ENCODE measurements at places on chromosomes 1 and 21. TPM values are rescaled to one million over a fixed set of nuclear protein-coding genes. Genes with fewer than 3 reads are reported as not detected.
A peak's percentile ranks its signal among the peaks of the same experiment; 100 is the strongest.

The KAZN gene
- 4.4 TPM for total RNA-seq

GRCh38 chr1:226983992-226984364, 43.9 kb downstream of the COQ8A start:
- peaks cover 2% of the 10 kb centered on the region for H3K4me1 ChIP-seq
- no peak overlapping the region for H3K4me3 ChIP-seq
- no peaks in the 10 kb centered on the region for H3K27me3 ChIP-seq
- no peak overlapping the region for H3K27ac ChIP-seq
- peaks cover 80% of the 10 kb centered on the region for H3K36me3 ChIP-seq
- no peak for DNase-seq

DNA sequence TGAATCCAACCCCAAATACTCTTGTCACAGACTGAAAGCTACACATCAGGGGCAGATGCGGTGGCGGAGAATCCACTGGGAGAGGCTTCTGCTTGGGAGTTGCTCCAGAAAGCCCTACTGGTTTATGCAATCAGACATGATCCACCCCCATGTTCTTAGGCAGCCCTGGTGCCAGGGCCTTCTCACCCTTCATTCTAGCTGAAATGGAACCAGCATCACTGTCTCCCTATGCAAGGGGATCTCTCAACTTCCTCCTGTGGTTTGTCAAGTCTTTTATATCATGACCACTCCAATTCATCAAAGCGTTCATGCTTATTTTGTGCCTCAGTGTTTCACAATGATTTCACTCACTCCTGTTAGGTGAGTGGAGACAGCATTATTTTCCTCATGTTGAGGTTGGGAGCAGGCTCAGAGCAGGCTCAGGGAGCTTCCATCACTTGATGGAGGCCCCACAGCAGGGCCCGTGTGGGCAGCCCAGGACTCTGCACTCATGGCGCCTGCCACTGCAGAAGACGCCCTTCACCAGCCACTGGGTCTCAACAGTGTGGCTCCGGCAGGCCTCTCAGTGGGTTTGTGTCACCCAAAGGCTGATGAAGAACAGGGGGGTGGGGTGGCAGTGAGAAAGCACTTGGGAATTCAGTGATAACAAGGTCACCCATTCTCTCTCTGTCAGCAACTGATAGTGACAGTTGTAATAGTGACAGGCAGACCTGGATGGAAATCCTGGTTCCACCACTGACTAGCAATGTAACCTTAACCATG, 67.1 kb downstream of the CD58 start:
- no peaks in the 10 kb centered on the region for H3K4me1 ChIP-seq
- H3K36me3 ChIP-seq: no peaks in the 10 kb centered on the region
- H3K27ac ChIP-seq: no peak overlapping the region
- H3K4me3 ChIP-seq: no peak overlapping the region
- H3K27me3 ChIP-seq: no peaks in the 10 kb centered on the region

The SPRR2A gene
- total RNA-seq: not detected

GRCh38 chr1:42877380-42877779, 31.0 kb downstream of the ZNF691 start:
- H3K36me3 ChIP-seq: no peaks in the 10 kb centered on the region
- H3K27me3 ChIP-seq: no peaks in the 10 kb centered on the region
- DNase-seq: no peak
- no peak overlapping the region for H3K27ac ChIP-seq

DNA sequence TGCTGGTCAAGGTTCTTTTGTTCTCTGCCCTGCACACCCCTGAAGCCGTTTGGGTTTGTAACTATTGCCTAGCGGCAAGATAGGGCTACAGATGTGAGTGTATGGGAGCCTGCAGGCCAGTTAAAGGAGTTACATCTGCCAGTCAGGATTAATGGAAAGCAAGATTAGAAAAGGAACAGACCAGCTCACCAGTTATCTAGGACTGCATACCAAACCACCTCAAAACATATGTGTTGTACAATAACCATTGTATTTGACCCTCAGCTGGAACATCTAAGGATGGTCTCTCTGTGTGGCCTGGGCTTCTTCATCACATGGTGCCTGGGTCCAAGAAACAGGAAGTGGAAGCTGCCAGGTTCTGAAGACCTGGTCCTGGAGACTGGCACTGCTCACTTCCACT, 52.5 kb upstream of the FBXO28 start:
- H3K27ac ChIP-seq: no peak overlapping the region
- H3K27me3 ChIP-seq: no peaks in the 10 kb centered on the region
- H3K36me3 ChIP-seq: no peaks in the 10 kb centered on the region
- H3K4me3 ChIP-seq: no peak overlapping the region
- no peaks in the 10 kb centered on the region for H3K4me1 ChIP-seq
- DNase-seq: no peak

- H3K27ac ChIP-seq: no peak overlapping the region
- H3K4me3 ChIP-seq: no peak overlapping the region
- no peaks in the 10 kb centered on the region for H3K36me3 ChIP-seq
- no peak for DNase-seq
Measured at GRCh38 chr1:51170342-51170741, 65.7 kb upstream of the RNF11 start.

GRCh38 chr1:236204039-236204438, 61.7 kb downstream of the GPR137B start:
- DNase-seq: no peak
- H3K27ac ChIP-seq: no peak overlapping the region
- no peak overlapping the region for H3K4me3 ChIP-seq

- H3K27me3 ChIP-seq: no peaks in the 10 kb centered on the region
- H3K36me3 ChIP-seq: no peaks in the 10 kb centered on the region
- no peak for DNase-seq
- no peaks in the 10 kb centered on the region for H3K4me1 ChIP-seq
- H3K4me3 ChIP-seq: no peak overlapping the region
Measured at GRCh38 chr1:107536266-107536665, 395.4 kb downstream of the NTNG1 start.

- DNase-seq: no peak
- H3K36me3 ChIP-seq: no peaks in the 10 kb centered on the region
- H3K27ac ChIP-seq: no peak overlapping the region
- peaks cover 53% of the 10 kb centered on the region for H3K4me1 ChIP-seq
Measured at GRCh38 chr1:113396585-113396984, 6.3 kb downstream of the MAGI3 start.

DNA sequence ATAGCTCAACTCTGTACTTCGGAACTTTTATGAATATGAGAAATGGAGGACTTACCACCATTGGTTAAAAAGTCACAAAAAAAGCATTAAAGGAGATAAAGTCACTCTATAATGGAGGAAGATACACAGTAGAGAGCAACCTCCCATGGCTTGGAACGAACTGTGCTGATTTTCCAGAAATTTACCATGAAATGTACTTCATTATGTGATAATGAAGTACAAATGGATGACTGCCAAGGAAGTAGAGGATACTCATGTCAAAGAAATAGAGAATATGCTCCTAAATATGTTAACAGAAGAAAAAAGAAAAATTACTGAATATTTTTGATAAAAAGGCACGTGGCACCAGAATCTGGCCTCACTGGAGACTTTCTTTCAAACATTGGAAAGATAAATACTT, 23.6 kb upstream of the PLA2G2E start:
- no peak for DNase-seq
- no peaks in the 10 kb centered on the region for H3K36me3 ChIP-seq
- no peaks in the 10 kb centered on the region for H3K27me3 ChIP-seq
- no peaks in the 10 kb centered on the region for H3K4me1 ChIP-seq
- no peak overlapping the region for H3K4me3 ChIP-seq
- H3K27ac ChIP-seq: no peak overlapping the region

- peaks cover 5% of the 10 kb centered on the region for H3K4me1 ChIP-seq
- H3K27me3 ChIP-seq: peaks cover 3% of the 10 kb centered on the region
- no peak overlapping the region for H3K27ac ChIP-seq
- H3K36me3 ChIP-seq: no peaks in the 10 kb centered on the region
- DNase-seq: no peak
Measured at GRCh38 chr21:35035116-35035515, 14.0 kb downstream of the RUNX1 start.

GRCh38 chr21:33315946-33316710, 8.6 kb upstream of the IFNAR1 start:
- no peaks in the 10 kb centered on the region for H3K4me1 ChIP-seq
- H3K27me3 ChIP-seq: no peaks in the 10 kb centered on the region
- H3K4me3 ChIP-seq: no peak overlapping the region
- no peaks in the 10 kb centered on the region for H3K36me3 ChIP-seq
- DNase-seq: no peak

GRCh38 chr21:29130270-29130969, at the start of gene MAP3K7CL:
Gene MAP3K7CL (plus strand): TSS chr21:29130644. CDS start chr21:29133345, 2,701 bp downstream.
- H3K27ac ChIP-seq: no peak within 1 kb of the TSS
- no peaks in the 10 kb centered on the region for H3K27me3 ChIP-seq
- no peaks in the 10 kb centered on the region for H3K36me3 ChIP-seq
- no peak for DNase-seq

- H3K36me3 ChIP-seq: peaks cover 17% of the 10 kb centered on the region
- no peak overlapping the region for H3K27ac ChIP-seq
- no peaks in the 10 kb centered on the region for H3K4me1 ChIP-seq
- DNase-seq: no peak
- H3K4me3 ChIP-seq: no peak overlapping the region
- H3K27me3 ChIP-seq: no peaks in the 10 kb centered on the region
Measured at GRCh38 chr1:227756172-227756959, 21.1 kb downstream of the SNAP47 start.

DNA sequence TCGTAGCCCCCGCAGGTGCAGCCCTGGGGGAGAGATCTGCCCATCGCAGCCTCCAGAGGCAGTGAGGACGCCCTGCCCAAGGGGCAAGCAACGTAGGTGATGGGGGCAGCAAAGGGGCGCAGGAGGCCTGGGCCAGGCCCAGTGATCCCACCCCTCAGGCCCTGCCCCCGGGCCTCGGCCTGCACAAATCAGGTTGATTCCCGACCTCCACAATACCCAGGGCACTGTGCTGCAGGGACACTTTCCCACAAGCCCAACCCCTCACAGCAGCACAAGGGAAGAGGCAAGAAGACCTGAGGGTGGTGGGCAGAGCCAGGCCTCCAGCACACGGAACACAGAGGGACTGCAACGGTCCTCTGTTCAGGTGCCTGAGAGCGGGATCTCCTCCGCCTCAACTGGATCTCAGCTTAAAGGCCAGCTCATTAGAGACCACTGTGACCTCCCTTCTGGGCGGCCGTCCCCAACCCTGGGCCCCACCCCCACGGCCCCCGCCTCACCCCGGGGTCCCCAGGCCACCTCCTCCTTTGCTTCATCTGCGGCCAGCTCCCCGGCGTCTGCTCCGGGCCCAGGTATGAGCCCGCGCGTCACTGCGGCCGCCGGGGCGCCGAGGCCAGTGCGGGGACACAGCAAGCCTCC, 812 bp upstream of the ARF1 start:
- peaks cover 23% of the 10 kb centered on the region for H3K4me1 ChIP-seq
- peak; percentile 51 for DNase-seq
- peak overlapping the region; percentile 84 for H3K4me3 ChIP-seq
- peak overlapping the region; percentile 99 for H3K27ac ChIP-seq
- no peaks in the 10 kb centered on the region for H3K36me3 ChIP-seq

DNA sequence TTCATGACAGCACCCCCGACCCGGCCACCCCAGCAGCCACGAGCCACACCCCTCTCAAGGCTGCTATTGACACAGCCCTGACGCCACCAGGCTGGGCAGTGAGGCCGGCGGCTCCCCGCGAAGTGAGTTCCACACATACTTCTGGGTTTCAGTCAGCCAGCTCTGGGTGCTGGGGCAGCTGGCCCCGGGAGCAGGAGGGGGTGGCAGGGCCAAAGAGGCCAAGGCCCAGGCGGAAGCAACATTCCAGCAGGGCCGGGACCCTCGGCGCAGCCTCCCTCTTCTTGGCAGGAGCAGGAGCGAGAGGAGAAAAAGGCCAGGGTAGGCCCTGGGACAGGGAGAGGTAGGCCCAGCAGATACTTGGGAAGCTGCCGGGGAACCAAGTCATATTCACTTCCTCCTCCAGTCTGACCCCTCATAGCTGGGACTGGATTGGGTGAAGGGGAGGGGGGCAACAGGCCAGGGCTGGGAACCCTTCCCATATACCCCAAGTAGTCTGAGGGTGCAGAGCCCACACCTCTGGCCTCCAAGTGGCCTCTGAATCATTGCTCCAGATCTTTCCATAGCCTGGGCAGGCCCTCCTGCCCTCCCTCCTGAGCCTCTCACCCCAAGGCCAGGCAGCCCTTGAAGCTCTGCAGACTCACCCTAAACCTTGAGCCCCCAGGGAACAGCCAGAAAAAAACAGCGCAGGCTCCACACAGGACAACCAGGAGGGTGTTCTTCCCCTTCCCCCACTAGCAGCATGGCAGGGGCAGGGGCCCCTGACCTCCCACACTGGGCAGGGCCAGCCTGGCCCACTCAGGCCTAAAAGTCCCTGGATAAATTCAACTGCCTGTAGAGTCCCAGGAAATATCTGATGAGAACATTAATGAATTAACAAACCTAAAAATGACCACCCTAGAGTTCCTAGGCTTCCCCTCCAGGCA, 5.7 kb downstream of the HSPG2 start:
- H3K36me3 ChIP-seq: no peaks in the 10 kb centered on the region
- peak; percentile 87 for DNase-seq
- H3K27ac ChIP-seq: peak overlapping the region; percentile 77
- no peaks in the 10 kb centered on the region for H3K4me1 ChIP-seq

The LRRC3 gene
- total RNA-seq: 1.7 TPM

The PCP4L1 gene
- not detected for total RNA-seq

The CACNA1S gene
- total RNA-seq: not detected

The FMN2 gene
- 1.4 TPM for total RNA-seq

- H3K27me3 ChIP-seq: no peaks in the 10 kb centered on the region
- H3K4me3 ChIP-seq: no peak overlapping the region
- H3K27ac ChIP-seq: no peak overlapping the region
- H3K4me1 ChIP-seq: no peaks in the 10 kb centered on the region
- no peaks in the 10 kb centered on the region for H3K36me3 ChIP-seq
Measured at GRCh38 chr1:244674446-244674845, 21.5 kb downstream of the DESI2 start.

GRCh38 chr1:196376630-196377328, 231.5 kb downstream of the KCNT2 start:
- no peaks in the 10 kb centered on the region for H3K4me1 ChIP-seq
- no peak for DNase-seq
- no peaks in the 10 kb centered on the region for H3K27me3 ChIP-seq
- H3K27ac ChIP-seq: no peak overlapping the region
- H3K4me3 ChIP-seq: no peak overlapping the region

DNA sequence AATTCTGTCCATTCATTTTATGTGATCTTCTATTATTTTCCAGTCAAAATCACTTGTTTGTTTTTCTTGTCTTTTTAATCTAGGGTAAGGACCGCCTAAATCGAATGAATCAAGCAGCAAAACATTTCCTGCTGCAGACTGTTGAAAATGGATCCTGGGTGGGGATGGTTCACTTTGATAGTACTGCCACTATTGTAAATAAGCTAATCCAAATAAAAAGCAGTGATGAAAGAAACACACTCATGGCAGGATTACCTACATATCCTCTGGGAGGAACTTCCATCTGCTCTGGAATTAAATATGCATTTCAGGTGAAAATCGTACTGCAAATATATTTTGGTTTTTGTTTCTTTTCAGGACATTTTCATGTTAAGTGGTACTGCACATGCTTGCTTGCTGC, 20.5 kb downstream of the CLCA4 start:
- H3K36me3 ChIP-seq: no peaks in the 10 kb centered on the region
- H3K27ac ChIP-seq: no peak overlapping the region
- no peaks in the 10 kb centered on the region for H3K27me3 ChIP-seq
- no peak overlapping the region for H3K4me3 ChIP-seq

GRCh38 chr1:227738820-227739219, 3.6 kb downstream of the SNAP47 start:
- no peak for DNase-seq
- H3K36me3 ChIP-seq: no peaks in the 10 kb centered on the region
- no peak overlapping the region for H3K4me3 ChIP-seq
- peaks cover 3% of the 10 kb centered on the region for H3K4me1 ChIP-seq
